NCI-H510A (cell line): ENCODE measurements at places on chromosomes 6 and 20.

- DNase-seq, result no peak
Measured at GRCh38 chr6:9139746-9140145, 704.4 kb upstream of the SLC35B3 start.

DNA sequence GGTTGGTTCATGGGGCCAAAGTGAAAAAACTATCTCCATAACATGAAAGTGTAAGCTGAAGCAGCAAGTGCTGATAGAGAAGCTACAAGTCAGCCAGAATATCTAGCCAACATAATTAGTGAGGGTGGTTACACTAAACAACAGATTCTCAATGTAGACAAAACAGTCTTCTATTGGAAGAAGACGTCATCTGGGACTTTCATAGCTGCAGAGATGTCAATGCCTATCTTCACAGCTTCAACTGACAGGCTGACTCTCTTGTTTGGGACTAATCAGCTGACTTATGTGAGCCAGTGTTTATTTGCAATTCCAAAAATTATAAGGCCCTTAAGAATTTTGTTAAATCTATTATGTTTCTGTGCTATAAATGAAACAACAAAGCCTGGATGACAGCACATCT is 63.2 kb downstream of the GMDS start:
- DNase-seq, result no peak

GRCh38 chr6:160919723-160920440 is 71.7 kb upstream of the MAP3K4 start:
- no peak for DNase-seq

DNA sequence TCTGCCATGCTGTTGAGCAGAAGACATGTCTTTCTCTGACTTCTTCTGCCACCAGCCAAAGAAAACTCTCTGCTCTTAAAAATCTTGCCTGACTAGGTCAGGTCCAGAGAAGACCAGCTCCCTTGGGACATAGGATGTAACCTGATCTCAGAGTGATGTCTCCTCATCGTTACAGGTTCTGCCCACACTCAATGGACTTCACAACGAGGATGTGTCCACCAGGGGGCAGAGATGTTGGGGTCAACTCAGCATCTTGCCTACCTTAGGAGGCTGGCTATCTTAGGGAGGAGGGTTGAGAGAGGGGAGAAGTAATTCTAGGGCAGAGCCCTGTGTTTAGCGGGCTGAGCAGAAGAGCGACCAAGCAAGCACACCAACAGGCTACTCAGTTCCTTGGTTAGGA is 207.6 kb upstream of the CDH4 start:
- DNase-seq, result no peak

- DNase-seq, result no peak
Measured at GRCh38 chr6:88722686-88723085, 240.7 kb downstream of the RNGTT start.

- DNase-seq, result no peak
Measured at GRCh38 chr6:160265869-160266476, 7.4 kb upstream of the SLC22A2 start.
